Stimulated activated CD8-positive, alpha-beta memory T cell treated with anti-CD3 and anti-CD28 coated beads, Interleukin-4, amount 100 ng/mL, for 4 hours (primary cell): ENCODE measurements at places on chromosomes 12 and 14.

GRCh38 chr12:68792952-68793351, 15.0 kb upstream of the MDM2 start:
- no peak for DNase-seq

DNA sequence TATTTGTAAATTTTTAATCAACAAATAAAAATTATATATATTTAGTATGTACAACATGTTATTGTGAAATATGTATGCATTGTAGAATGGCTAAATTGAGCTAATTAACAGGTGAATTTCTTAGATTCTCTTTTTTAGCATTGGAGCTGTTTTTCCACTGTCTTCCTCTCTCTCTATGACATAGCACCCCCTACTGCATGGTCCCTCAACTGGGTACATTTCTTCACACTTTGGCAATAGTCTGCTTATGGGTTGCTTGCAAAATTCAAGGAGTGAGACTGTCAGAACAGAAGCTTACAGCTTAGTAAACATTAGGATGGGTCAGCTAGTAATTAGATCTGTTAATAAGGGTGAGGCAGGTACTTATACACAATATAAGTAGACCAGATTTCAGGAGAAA, 658.5 kb upstream of the MGAT4C start:
- DNase-seq = no peak

DNA sequence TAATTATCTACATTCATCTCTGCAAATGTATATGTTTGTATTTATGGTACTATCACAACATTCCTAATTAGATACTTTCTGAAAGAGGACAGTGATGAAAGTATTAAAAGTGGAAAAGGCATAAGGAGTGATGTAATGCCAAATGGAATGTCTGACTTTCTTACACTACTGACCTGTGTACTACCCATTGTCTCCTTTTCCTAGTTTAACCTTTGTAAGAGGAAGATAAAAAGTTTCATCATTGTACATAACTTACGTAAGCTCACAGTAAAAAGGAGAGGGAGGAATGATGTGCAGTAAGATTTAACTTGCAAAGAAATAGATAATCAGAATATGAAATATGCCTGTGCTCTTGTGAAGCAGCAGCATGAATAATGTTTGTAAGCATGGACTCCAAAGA, 55.9 kb downstream of the SOX5 start:
- DNase-seq = no peak

DNA sequence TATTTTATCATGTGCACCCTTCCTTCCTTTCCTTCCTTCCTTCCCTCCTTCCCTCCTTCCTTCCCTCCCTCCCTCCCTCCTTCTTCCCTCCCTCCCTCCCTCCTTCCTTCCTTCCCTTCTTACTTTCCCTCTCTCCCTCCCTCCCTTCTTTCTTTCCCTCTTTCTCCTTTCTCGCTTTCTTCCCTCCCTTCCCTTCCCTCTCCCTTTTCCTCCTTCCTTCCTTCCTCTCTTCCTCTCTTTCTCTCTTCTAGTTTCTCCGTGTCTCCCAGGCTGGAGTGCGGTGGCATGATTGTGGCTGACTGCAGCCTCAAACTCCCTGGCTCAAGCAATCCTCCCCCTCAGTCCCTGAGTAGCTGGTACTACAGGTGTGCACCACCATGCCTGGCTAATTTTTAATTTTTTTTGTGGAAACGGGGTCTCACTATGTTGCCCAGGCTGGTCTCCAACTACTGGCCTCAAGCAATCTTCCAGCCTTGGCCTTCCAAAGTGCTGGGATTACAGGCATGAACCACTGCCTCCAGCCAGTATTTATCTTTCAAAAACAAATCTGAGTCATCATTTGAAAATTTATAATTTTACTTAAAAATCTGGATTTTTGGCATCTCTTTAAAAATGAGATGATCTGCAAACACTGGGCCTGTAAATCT, 7.8 kb downstream of the C1RL start:
- no peak for DNase-seq

DNA sequence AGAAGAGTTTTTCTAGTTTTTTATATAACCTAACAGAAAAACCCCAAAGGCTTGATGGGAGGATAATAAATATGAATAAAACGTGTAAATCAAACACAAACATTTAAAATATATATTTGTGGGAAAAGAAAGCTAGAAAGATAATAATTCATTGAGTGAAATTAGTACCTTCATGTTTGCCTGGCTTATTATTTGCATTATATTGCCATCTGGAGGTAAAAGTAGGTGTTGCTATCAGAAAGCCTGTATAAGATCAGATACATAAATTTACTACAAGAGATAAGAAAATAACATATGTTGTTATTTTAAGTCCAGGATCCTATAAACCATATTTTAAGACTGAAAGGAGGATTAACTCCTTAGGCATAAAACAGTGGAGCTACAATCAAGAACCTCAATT, 77.7 kb downstream of the NTS start:
- no peak for DNase-seq

- DNase-seq = no peak
Measured at GRCh38 chr14:65251213-65251612, 148.9 kb upstream of the MAX start.
